ENCODE measurements at places on chromosomes 5 and 9.

DNA sequence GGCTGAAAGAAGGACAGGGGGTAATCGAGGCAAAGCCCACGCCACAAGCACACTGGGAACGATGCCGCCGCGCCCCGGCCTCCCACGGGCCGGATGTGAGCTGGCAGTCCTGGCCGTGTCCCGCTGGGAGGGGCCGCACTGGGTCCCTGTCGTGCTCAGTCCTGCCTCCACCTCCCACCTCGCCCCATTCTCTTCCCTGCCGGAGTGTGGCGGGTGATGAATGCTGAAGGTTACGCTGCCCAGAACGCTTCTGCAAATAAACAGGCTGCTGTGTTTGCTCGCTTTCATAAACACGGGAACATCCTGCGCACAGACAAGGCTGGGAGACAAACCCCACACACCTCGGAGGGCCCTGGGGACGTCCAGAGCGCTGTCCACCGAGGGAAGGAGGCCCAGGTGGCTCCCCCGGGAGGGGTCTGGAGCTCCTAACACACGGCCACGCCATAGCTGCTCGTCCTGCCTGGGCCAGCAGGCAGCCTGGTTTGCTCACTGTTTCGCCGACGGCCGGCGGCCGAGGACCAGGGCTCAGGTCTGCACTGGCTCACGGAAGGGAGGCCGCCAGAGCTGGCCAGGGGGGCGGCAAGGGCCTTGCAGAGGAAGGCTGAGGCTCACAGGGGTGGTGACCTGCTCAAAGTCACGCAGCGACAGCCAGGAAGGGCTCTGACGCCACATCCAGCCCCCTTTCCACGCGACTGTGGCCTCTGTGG, 2.3 kb downstream of the DNLZ start:
- no peak for DNase-seq

GRCh38 chr5:111401906-111402305, 110.4 kb downstream of the STARD4 start:
- DNase-seq = no peak

DNA sequence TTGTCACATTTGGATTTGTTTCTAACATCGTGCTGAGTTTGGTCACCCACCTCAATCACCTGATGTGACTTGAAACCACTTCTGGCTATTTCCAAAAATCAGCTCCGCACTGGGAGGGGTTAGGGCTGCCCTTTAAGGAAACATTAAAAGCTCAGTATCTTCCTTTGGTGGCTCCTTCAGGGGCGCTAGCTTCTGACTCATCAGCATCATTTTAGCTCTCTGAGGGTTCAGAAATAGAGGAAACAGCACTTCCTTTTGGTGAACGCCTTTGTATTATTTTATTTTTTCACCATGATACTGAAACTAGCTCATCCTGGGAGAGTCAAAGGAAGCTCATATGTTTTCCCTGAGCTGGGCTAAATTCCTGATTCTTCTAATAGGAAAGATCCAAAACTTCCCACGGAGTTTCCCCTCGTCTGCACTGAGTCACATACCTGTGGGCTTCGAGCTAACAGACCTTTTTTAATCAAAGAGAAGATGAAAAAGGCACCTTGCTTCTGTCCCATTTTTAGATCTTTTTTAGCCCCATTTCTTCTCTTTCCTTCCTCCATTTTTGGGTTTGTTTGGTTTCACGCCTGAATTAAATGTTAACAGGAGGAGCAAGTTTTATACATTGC, 48.2 kb downstream of the ROPN1L start:
- no peak for DNase-seq

GRCh38 chr5:173760461-173761177, 127.5 kb upstream of the CPEB4 start:
- no peak for DNase-seq

- DNase-seq = no peak
Observed at GRCh38 chr9:98092613-98092931, 26.4 kb downstream of the TRIM14 start.

DNA sequence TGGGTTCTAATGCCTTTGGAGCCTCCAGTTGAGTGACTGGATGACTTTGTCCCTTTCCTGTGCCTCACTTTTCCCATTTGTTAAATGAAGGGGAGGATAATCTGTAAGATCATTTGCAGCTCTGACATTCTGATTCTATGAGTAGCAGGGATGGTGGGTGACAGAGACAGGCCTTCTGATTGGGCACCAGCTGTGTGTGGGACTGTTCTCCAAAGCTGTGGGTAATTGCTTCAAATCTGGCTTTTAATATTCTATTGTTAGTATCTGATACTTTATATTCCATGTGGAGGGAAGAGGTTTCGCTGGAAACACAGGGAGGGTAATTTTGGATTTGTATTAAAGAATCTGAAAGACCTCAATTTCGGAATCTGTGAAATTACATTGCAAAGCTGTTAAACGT, 102.7 kb downstream of the FBXO38 start:
- DNase-seq = no peak

DNA sequence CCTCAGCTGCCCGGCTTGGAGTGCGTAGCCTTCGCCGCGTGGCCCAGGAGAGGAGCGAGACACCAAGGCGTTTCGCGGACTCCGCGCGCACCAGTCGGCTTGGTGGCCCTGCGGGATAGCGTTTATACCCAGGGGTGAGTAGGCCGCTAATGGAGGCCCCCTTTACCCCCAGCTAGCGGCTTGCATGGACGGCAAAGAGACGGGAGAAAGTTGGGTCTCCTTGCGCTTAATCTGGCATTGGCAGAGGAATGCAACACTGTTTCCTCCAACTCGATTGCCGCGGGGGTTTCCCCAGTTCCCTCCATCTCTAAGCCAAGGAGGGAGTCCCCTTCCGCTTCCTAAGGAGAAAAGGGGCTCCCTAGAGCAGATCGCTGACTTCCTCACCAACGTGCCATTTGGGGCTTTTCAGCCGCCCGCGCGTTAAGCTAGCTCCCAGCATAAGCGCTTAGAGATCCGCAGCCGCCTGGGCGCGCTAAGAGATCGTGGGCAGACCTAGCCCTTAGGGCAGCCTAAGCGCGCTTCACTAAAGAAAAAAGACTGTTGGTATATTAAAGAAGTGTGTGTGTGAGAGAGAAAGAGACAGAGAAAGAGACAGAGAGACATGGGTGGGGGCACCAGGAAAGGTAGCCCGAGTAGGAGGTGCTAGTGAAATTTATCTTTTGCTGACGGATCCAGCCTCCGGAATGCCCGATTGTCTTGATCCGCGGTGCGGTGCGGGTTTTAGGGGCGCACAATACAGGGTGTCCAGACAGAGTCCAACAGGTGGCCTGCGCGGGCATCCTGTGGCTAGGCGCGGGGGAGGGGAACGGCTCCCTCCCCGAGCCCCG, 597.9 kb upstream of the SGCD start:
- DNase-seq = peak; percentile 9

GRCh38 chr5:171226864-171227263, 82.2 kb upstream of the TLX3 start:
- DNase-seq = no peak

- DNase-seq = no peak
Observed at GRCh38 chr9:107989544-107989943, 500.0 kb upstream of the KLF4 start.

- DNase-seq = no peak
Observed at GRCh38 chr9:111056538-111056937, 18.3 kb upstream of the LPAR1 start.

DNA sequence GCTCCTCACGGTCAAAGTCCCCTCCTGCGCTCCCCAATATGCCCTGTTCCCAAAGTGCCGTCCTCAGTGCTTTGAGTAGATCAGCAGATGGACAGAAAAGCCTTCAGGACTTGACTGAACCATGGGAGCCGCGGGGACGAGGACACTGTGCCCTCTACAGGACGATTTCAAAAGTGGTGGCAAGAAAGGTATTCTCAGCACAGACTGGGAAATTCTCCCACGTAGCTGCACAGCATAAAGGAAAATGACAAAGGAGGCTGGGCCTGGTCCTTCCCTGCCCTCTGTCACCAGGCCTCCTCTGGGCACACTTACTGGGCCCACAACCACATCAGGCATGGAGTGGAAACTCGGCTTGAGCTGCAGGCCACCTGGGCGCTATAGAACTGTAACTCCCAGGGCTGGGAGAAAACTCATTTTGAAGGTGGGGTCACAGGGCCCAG, 16.7 kb upstream of the MTMR12 start:
- DNase-seq = peak; percentile 54

DNA sequence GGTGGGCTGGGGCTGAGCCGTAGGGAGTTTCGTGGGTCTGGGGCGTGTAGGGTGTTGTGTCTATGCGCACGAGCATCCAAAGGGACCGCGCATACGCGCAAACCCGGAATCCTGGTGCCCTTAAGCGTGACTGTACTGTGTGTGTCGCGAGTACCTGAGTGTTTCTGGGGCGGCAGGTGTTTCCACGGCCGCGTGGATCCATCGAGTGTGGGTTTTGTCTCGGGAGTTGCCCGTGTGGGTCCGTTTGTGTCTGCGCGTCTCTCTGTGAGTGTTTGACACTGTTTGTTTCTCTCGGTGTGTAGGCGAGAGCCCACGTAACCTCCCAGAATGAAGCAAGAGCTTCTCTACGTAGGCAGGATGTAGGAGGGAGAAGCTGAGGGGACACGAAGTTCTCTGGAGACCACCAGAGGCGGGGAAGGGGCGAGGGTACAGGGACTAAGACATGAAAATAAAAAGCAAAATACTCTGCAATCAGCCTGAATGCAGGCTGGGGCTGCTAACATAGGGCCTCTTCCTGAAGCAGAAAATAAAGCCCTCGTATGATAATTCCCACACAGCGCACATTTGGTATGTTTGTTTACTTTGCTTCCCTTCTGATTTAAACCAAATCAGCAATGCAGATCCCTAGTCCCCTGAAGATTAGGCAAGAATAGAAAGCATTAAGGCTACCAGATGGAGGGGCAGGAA, 588 bp upstream of the BRINP1 start:
- DNase-seq = no peak

GRCh38 chr5:173234129-173234790, 746 bp downstream of the NKX2-5 start:
- no peak for DNase-seq

- no peak for DNase-seq
Observed at GRCh38 chr9:87498811-87499360, 1.2 kb downstream of the DAPK1 start.

GRCh38 chr5:83440826-83441225, 30.7 kb upstream of the VCAN start:
- no peak for DNase-seq

DNA sequence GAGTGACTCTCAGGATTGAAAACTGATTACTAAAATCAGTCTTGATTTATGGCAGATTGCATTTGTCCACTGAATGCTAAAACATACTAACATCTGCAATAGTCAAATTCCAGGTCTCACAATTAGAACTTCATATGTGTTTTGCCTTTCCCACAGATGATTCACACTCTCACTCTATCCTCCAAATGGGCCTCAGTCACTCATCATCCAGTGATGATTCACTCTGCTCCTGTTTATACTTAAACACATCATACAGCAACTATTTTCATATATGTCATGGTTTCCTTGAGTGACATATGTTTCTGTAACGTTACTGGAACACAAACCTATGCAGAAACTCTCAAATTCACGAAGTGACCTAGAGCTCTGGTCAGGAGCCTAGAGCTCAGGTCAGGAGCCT, 512.9 kb downstream of the HINT1 start:
- no peak for DNase-seq

DNA sequence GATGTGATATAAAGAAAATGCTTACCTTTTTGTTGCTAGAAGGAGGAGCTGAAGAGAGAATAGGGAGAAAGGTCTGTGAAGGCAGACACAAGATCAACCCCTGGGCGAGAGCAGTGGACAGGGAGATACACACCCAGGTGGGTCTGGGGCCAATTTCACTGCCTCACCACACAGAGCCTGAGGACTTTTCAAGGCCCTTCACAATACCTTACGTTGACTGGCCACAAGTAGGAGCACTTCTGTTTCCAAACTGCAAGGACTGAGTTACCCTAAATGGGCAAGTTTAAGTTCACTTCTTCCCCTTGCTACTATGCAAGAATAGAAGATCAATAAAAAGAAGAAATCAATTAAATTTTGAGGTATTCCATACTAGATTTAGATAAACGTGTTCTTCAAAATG, 174.5 kb upstream of the SLC12A2 start:
- peak; percentile 23 for DNase-seq

DNA sequence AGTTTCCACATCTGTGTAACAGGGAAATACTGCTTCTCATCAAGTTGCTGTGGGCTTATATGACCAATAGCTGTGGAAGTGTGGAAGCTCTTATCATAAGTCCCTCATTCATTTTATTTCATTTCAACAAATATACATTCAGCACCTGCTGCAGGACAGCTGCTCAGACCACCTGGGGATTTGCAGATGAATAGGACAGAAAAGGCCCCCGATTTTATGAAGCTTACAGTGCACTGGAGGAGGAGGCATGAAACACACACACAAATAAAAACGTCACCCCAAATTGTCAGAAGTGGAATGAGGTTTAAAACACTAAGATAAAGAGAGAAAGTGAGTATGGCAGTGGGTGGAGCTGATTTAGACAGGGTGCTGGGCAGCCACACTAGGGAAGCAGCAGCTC, 107.2 kb downstream of the DRD1 start:
- no peak for DNase-seq

DNA sequence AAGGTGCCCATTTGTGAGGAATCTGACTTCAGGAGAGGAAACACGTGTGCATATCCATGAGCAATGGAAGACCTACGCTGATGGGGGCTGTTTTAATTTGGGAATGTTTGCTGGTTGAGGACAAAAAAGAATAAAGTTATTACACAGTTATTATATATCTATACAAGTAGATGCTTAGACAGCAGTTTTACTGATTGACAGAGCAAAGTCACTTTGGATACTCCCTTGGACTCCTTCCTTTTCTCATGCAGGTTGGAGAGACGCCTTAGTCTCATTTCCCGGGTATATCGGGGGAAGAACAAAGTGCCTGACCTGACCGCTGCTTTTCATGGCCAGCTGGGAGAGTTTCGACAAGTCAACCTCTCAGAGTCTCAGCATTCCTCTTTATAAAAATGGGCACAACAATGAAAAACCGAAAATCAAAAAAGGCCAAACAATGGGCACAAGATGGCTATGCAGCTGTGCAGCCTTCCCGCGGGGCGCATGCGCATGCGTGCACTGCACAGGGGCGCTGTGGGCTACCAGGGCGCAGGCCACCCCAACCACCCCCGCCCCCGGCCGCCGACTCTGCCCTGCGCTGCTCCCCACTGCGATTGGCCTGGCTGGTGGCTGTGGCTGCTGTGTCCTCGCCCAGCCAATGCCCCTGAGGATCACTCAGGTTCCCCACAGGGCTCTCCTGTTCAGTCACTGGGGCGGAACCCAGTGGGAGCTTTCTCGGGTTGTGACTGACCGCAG, 18.1 kb downstream of the NFIL3 start:
- DNase-seq = no peak

GRCh38 chr5:136420168-136420898, 55.0 kb upstream of the TRPC7 start:
- DNase-seq = no peak

GRCh38 chr5:110965773-110966581, 105.5 kb upstream of the TSLP start:
- DNase-seq = no peak

- DNase-seq = peak; percentile 84
Observed at GRCh38 chr5:177311723-177312648, at the start of gene MXD3. Gene MXD3 (minus strand): TSS chr5:177311898. CDS start chr5:177311830, 68 bp downstream.

- no peak for DNase-seq
Observed at GRCh38 chr9:13661014-13661413, 381.5 kb upstream of the MPDZ start.

DNA sequence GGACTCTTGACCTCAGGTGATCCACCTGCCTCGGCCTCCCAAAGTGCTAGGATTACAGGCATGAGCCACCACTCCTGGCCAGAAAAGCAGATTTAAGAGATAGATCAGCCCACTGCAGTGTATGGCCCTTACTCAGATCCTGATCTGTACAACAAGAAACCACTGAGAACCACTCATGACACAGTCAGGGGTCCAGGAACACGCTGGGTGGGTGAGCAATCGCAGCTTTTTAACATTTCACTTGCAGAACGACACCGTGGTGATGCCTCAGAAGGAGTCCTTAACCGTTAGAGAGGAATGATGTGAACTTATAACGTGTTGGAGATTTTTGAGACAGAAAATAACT, 45.3 kb upstream of the NSMF start:
- no peak for DNase-seq
